ENCODE measurements at places on chromosomes 1 and 21.
A peak's percentile ranks its signal among the peaks of the same experiment; 100 is the strongest.

DNA sequence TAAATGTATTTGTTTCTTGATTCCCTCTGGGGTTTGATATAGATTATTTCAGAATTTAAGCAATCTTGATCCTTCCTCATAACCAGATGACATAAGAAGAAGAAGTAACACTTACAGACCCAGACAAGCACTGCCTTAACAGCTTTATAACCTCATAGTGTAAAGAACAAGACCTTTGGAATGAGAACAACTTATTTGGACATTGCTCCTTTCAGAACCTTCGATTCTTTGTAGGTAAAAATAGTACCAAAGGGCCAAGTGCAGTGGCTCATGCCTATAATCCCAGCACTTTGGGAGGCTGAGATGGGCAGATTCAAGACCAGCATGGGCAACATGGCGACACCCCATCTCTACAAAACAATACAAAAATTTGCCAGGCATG is 15.0 kb downstream of the TM2D1 start:
- DNase-seq: no peak

DNA sequence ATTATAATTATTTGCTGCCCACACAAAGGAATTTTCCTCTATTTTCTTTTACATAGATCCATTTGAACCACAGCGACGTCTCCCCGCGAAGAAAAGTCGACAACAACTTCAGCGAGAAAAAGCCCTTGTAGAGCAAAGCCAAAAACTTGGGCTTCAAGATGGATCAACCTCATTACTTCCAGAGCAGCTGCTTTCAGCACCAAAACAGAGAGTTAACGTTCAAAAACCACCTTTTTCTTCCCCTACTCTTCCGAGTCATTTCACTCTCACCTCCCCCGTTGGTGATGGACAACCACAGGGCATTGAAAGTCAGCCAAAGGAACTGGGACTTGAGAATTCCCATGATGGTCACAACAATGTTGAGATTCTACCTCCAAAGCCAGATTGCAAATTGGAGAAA is 7.2 kb downstream of the GORAB start:
- DNase-seq: no peak

- DNase-seq: peak; percentile 54
Measured at GRCh38 chr1:38527373-38527966, 332.1 kb downstream of the RRAGC start.

DNA sequence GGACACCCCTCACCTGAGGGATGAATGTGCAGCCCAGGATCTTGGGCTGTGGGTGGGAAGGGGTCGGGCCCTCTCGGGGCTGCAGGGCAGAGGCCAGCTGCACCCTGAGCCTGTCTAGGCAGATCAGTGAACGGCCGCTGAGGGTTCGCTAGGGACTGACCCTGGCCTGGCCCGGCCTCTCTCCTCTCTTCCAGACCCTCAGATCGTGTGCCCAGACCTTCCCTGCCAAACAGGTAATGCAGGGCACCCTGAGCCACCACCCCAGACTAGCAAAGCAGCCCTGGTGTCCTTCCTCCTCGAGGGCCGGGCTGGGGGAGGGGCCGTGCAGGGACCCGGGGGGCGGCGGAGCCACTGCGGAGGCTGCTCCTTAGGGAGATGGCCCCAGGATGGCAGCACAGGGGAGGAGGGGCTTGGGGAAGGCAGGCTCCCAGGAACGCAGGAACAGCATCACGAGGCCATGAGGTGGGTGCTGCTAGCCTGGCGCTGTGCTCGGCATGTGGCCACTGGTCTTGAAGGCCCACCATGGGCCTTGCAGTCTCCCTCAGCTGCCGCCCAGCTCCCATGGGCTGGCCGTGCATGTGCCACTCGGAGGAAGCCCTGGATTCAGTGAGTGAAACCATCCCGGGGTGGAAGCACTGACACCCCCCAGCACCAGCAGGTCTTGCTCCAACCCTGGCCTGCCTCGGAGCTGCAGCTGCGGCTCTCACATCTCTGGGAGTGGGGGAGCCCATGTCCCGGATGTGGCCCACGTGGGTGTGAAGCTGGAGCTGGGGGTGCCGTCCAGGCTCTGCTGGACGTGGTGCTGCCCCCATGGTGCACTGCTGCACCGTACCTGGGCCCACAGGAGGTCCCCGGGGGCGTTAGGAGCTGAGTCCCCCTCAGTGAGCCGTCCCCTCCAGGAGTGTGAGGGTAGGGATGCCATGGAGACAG is 28.7 kb downstream of the COL6A2 start:
- no peak for DNase-seq

GRCh38 chr1:214280386-214281020 is 456 bp upstream of the SMYD2 start:
- peak; percentile 3 for DNase-seq

- peak; percentile 68 for DNase-seq
Measured at GRCh38 chr1:161382214-161383019, 14.7 kb upstream of the CFAP126 start.

GRCh38 chr1:112083487-112083886 is 94.0 kb upstream of the KCND3 start:
- no peak for DNase-seq

DNA sequence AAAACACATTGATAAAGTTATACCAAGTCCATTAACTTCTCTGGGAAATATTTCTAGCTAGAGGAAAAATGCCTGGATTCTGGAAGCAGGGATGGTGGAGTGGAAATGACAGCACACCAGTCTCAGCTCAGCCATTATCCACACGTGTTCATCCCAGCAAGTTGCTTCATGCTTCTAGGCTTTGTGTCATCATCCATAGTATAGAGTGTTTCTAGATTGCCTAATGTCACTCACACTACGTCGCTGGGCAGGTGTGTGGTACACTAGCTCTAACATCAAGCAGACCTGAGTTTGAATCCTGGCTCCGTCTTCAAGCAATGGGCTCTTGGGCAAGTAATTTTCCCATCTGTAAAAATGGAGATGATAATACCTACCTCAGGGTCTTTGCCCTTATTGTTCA is 326.3 kb downstream of the PBX1 start:
- DNase-seq: no peak

DNA sequence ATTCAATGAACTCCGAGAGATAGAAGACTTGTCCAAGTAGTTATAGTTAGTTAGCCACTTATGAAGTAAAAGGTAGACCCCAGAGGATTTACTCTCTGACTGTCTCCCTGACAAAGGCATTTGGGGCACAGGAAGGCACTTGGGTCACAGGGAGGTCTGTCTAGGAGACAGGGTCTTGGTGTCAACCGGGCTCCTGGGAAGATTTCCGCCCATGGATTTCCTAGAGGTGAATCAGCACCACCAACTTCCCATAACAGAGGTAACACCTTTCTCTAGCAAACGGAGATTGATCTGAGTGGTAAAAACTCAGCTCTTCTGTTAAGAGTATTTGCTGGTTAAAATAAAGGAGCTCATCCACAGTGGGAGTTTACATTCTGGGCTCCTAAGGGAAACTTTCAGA is 16.4 kb downstream of the CCN1 start:
- no peak for DNase-seq

GRCh38 chr1:208975456-208975855 is 608.1 kb upstream of the CAMK1G start:
- no peak for DNase-seq

- no peak for DNase-seq
Measured at GRCh38 chr1:186703209-186703766, 23.1 kb upstream of the PTGS2 start.

DNA sequence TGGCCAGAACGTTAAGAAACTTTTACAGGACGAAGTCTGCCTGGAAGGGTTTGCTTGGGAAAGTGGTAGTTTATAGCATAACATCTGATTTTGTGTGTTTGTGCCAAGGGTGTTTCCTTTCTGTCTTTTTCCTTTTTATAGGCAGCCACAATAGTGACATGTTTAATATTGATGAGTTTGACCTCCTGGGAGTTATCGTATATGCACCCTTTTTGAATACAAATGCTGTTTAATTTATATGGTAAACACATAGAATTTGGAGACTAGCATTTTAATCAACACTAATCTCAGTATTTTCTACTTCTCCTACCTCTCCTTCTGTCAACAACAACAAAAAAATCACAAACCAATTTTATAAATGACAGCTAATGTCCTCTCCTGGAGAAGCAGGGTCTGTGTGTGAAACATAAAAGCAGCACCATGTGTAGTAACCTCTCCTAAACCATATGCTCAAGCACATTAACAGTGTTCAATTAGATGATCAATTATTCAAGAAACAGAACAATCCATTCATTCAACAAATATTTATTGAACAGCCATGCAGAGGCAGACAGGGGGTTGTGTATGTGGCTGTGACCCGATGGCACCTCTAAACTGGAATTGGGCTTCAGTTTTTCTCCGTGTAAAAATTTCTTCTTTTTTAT is 604 bp upstream of the FMN2 start:
- no peak for DNase-seq

DNA sequence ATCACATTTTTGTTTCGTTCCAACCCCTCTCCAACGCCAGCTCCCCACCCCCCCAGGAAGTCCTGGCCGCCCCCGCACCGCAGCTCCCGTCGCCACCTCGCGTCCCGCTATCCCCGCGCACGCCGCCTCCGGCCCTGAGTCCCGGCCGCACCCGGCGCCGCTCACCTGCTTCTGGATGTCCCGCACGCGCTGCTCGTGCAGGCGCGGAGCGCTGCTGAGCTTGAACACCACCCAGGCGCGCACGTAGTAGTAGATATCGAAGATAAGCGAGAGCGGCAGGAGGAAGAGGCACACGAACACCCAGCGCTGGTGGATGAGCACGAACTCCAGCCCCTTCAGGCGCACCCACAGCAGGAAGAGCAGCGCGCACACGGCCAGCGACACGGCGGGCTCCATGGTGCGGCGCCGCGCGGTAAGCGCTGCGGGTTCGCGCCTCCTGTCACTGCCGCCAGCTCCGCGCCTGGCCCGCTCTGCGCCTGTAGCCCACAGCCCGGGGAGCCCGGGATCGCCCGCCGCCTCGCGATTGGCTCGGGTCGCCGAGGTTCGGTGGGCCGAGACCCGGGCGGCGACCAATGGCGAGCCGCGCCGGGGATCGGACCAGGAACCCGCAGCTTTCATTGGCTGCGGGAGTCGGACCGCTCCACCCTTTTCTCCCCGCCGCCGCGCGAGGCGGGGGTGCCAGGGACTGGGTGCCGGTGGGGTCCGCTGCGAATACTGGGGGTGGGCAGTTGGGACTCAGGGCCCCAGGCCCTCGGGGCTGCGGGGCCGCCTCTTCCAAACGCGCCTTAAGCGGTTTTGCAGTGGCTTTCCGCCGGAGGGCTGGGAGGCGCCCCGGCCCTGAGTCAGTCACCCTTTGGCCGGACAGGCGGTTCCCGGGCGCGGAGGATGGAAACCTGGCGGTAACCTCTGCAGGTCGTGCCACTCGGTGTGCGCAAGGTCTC is at the start of gene DHCR24:
Gene DHCR24 (minus strand): TSS at position 472 of the 941 bp plus-strand sequence. CDS start 76 bp downstream, at position 396.
- DNase-seq: peak; percentile 77

GRCh38 chr1:119768778-119769177 is at the start of gene HMGCS2:
TSS of gene HMGCS2 (minus strand) at chr1:119768905. CDS start at chr1:119768844, 61 bp downstream.
- DNase-seq: no peak

GRCh38 chr1:81617308-81617967 is 183.3 kb upstream of the ADGRL2 start:
- no peak for DNase-seq

All from CD4-positive, alpha-beta T cell treated with Interferon alpha-2 for 1 hour (primary cell).